ENCODE measurements at places on chromosomes 3 and 15.

DNA sequence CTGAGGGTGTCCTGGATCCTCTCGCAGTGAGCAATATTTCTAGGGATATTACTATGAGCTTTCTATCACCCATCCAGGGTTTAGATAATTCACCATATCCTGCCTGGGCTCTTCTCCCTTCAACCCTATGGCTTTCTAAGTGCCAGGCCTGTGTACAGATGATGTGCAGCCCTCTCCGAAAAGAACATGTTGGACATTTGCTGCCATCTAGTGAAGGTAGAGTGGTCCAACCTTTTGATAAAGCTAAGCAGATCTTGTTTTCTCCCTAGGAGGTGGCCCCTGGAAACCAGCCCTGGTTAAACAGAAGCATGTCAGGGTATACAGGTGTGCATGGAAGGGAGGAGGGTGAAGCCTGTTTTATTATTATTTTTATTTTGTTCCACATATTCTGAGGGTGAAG lies 27.9 kb upstream of the SCN10A start:
- DNase-seq = no peak

GRCh38 chr15:34855413-34855812 lies 60.1 kb upstream of the ACTC1 start:
- no peak for DNase-seq

- DNase-seq = no peak
These were observed 89.6 kb upstream of the CBLB start for GRCh38 chr3:105958237-105959000.

DNA sequence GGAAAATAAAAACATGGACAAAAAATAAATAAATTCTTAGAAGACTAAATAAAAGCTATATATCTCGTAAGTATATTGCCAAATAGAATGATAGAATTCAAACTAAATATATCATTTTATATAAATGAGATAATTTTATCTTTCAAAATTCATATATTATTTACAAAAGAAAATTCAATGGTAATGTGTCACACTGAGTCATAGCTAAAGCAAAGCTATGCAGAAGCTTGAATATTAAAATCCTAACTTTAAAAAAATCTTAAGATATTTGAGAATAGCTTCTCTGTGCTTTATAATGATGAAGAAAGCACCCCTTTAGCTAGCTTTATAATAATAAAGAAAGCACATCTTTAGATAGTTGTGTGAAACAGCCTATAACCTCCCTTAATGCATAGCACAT lies 1010.8 kb downstream of the OTOL1 start:
- DNase-seq = no peak

- DNase-seq = no peak
These were observed 2.2 kb downstream of the RPL4 start for GRCh38 chr15:66502491-66502890.

GRCh38 chr15:100252359-100252758 lies 89.4 kb downstream of the ADAMTS17 start:
- DNase-seq = no peak

DNA sequence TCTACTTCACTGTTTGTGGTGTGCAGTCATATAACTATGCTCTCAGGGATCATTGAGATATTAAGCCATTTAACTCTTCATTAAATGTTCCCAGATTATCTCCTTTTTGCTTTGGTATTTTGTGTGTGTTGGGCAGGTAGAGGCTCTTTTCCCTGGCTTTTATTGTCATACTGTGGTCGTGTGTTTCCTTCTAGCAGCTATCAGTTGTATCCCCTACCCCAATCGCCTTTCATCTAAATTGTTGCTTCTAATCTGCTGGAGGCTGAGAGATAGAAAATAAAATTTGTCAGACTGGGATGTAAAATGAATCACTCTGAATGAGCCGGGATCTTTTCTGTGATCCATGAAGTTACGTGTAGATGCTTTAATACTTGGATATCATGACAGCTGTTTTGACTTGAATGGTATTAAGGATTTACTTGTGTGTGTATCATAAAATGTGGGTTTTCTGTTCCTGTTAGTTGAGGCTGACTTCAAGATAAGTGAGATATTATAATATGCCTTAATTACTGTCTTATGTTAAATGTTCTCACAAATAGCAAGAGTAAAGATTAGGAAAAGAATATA lies 9.2 kb downstream of the NFKBIZ start:
- no peak for DNase-seq

- DNase-seq = no peak
These were observed 8.9 kb upstream of the CLDN1 start for GRCh38 chr3:190330936-190331734.

- DNase-seq = no peak
These were observed 8.3 kb upstream of the PLCH1 start for GRCh38 chr3:155753038-155753639.

- DNase-seq = no peak
These were observed 44.4 kb downstream of the EPHB1 start for GRCh38 chr3:134839422-134839821.

- no peak for DNase-seq
These were observed 521.1 kb upstream of the NECTIN3 start for GRCh38 chr3:110550511-110550910.

- no peak for DNase-seq
These were observed 11.3 kb upstream of the TMEM115 start for GRCh38 chr3:50370594-50370993.

GRCh38 chr15:97692301-97693015 lies 268.0 kb upstream of the ARRDC4 start:
- DNase-seq = no peak

- no peak for DNase-seq
These were observed 5.7 kb upstream of the GAP43 start for GRCh38 chr3:115617591-115617990.

DNA sequence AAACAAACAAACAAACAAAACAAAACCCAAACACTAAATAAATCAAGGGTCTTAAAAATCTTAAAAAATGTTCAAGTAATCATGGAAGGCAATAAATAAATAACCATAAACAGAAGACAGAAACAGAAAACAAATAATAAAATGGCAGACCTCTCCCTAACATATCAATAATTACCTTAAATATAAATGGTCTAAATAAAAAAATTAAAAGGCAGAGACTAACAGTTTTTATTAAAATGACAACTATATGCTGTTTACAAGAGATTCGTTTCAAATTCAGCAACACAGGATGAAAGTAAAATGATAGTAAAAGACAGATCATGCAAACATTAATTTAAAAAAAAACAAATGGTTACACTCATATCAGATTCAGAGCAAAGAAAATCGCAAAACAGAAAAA lies 91.1 kb downstream of the UBE3A start:
- DNase-seq = no peak

Data from cortex of kidney (tissue), 1 donor.